ENCODE measurements at places on chromosomes 11 and 22. TPM values are rescaled to one million over a fixed set of nuclear protein-coding genes. Genes with fewer than 3 reads are reported as not detected.

The INS gene
- not detected for total RNA-seq

GRCh38 chr11:129242855-129243254 lies 50.7 kb upstream of the ARHGAP32 start:
- no peak for DNase-seq

The ART1 gene
- total RNA-seq: not detected

The TUB gene
- 0.11 TPM for total RNA-seq

GRCh38 chr22:25545672-25546071 lies 18.8 kb upstream of the GRK3 start:
- DNase-seq: no peak

GRCh38 chr11:57646799-57647303 lies 2.9 kb downstream of the YPEL4 start:
- no peak for DNase-seq

GRCh38 chr22:29798801-29799200 lies 31.6 kb downstream of the UQCR10 start:
- no peak for DNase-seq

GRCh38 chr22:36486619-36487384 lies 5.4 kb upstream of the TXN2 start:
- peak; percentile 43 for DNase-seq

GRCh38 chr11:9446230-9446629 lies 14.6 kb upstream of the ZNF143 start:
- DNase-seq: no peak

The FOLR1 gene
- not detected for total RNA-seq

GRCh38 chr11:60378354-60378753 lies at the start of gene MS4A7:
MS4A7 (plus strand) TSS chr11:60378532; CDS start chr11:60383142, 4,610 bp downstream.
- no peak for DNase-seq

The FAM76B gene
- total RNA-seq: 33.9 TPM

DNA sequence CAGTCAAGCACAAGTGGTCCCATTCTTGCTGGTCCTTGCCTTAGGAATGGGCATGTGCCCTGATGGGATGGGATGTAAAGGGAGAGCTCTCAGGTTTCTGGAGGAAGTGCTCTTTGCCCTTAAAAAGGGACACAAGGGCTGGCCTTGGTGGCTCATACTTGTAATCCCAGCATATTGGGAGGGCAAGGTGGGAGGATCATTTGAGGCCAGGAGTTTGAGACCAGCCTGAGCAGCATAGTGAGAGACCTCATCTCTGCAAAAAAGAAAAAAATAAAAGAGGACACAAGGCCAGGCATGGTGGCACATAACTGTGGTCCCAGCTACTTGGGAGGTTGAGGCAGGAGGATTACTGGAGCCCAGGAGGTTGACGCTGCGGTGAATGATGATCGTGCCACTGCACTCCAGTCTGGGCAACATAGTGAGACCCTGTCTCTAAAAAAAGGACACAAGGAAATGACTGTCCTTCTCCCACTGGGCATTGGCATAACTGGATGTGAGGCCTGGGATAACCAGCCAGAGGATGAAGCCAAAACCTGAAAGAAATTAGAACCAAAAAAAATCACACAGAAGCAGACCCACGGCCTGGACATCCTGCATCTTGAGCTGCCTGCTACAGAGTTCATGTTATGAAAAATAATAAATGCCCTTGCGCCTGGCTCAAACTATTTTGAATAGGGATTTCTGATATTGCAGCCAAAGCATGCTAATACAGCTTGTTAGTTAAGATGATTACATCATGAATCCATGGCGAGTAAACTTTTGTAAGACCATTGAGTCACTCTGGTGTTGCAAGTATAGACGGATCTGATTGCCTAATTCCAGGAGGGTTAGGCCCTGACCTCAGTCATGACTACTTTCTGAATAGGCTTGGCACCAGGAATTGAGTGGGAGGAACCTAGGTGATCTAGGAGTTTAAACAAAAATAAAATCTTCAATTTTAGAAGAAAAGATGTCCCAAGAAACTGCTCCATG lies 12.9 kb upstream of the CRKL start:
- no peak for DNase-seq

DNA sequence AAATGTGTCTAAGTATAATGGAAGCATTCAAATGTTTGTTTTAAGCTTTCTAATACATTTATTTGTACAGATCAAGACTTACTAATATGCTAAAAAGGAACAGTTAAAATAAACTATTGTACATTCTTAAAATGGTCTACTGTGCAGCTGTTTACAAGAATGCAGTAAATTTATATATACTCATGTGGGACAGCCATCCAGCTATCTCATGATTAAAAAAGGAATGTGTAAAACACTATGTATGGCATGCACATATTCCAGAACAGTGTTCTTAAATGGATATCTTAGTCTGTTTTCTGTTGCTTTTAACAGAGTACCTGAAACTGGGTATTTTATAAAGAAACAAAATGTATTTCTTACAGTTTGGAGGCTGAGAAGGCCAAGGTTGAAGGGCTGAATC lies 30.2 kb upstream of the CSTF3 start:
- no peak for DNase-seq

GRCh38 chr11:115144914-115145313 lies 359.3 kb downstream of the CADM1 start:
- no peak for DNase-seq

DNA sequence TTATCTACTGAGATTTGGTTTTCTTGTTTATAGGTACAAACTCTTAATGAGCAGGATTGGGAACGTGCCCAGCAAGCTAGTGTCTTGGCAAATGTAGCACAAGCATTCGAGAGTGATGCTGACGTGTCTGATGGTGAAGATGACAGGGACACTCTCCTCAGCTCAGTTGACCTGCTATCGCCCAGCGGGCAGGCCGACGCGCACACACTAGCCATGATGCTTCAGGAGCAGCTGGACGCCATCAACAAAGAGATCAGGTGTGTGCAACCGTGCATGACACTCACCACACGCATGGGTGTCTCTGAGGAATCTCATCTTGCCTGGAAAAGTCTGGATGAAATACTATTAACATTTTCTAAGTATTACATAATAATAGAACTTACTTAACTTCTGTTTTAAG lies 54.7 kb upstream of the CTTN start:
- no peak for DNase-seq

The OSM gene
- 18.9 TPM for total RNA-seq

The UQCC3 gene
- 7.5 TPM for total RNA-seq

GRCh38 chr11:46898396-46899095 lies 19.8 kb downstream of the LRP4 start:
- DNase-seq: no peak

- no peak for DNase-seq
Observed at GRCh38 chr11:126548581-126549550, 193.4 kb downstream of the ST3GAL4 start.

GRCh38 chr11:105491394-105491793 lies 118.5 kb upstream of the GRIA4 start:
- no peak for DNase-seq

DNA sequence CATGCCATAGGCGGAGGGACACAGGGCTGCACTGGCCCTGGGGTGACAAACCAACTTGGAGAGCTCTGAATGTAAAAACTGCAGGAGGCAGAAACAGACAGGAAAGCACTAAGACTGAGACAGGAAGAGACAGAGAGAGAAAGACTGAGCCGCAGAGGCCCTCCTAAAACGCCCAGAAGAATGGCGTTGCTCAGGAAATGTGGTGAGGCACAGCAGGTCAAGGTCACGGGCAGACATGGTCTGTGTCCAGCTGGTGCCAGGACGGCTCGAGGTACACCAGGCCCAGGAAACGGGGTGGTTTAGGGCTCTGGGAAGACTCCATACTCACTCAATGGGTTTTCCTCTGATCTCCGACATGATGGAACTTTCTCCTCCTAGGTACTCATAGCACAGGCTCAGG lies 29.1 kb downstream of the MAFF start:
- no peak for DNase-seq

GRCh38 chr11:58060939-58061672 lies 30.4 kb downstream of the OR6Q1 start:
- no peak for DNase-seq

- no peak for DNase-seq
Observed at GRCh38 chr11:134592391-134592990, 180.4 kb upstream of the B3GAT1 start.

DNA sequence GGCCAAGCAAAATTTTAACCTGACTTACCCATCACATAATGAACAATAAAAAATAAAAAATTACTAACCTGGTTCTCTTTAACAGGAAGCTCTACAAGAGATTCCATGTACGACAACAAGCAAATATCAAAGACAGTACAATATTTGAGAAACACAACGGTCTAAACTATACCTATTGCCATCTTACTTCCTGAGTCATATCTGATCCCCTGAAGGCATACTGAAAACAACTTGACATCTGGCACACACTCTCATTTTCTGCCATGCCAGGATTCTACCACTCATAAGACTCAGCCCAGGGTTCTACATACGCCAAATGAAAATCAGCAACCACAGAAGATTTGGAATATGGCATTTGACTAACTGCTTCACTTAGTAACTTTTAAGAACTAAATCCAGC lies 13.8 kb downstream of the DENND5A start:
- DNase-seq: no peak

DNA sequence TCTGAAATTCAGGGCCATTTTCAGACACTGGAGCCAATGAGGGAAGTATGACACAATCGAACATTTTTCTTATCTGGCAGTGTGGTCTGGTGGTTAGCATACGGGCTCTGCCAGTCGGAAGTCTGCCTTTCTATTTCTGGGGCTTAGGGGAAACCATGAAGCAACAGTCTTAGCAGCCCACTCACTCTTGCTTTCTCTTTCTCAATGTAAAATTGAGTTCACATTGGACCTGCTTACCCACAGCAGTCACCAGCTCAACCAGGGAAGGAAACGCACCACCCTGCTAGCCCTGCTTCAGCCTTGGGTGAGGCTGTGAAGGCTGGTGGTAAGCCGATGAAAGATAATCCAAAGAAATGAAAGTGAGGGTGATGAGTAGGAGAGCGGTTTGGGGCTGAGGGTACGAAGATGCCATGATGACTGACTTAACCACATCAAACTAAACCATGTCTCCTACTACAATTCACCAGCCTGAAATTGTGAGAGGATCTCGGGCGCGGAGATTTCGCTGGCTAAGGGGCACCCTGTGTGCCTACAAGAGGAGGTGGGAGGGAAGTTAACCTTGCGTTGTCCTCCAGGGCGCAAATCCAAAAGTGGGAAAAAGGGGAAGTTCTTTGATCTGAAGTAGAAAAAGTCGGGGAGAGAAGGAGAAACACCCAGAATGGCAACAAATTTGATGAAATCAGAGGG lies 2.0 kb upstream of the LMO2 start:
- DNase-seq: peak; percentile 19

The OR51B5 gene
- total RNA-seq: not detected

GRCh38 chr22:42275970-42276369 lies 5.5 kb upstream of the TCF20 start:
- no peak for DNase-seq

The PRR5L gene
- total RNA-seq: 28.4 TPM

The HEPACAM gene
- not detected for total RNA-seq

GRCh38 chr11:125470355-125470754 lies 25.7 kb downstream of the FEZ1 start:
- DNase-seq: no peak

The RAG1 gene
- total RNA-seq: 0.27 TPM

DNA sequence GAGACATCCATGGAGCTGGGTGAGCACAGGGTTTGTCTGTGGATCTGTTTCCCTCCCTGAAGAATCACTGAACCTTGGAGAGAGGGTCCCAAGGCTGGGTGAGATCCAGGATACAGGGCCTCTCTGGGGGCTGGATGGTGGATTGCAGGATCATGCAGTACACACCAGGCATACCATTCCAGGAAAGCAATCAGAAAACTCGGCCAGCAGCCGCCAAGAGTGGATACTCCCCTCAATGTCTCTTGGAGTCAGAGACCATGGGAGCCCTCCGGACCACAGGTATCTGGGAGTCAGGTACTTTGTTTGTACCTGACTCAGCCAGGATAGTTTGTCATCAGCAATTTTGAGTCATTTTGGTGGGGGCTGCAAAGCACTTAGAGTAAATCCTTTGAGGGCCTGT lies 14.6 kb upstream of the SYT13 start:
- no peak for DNase-seq

DNA sequence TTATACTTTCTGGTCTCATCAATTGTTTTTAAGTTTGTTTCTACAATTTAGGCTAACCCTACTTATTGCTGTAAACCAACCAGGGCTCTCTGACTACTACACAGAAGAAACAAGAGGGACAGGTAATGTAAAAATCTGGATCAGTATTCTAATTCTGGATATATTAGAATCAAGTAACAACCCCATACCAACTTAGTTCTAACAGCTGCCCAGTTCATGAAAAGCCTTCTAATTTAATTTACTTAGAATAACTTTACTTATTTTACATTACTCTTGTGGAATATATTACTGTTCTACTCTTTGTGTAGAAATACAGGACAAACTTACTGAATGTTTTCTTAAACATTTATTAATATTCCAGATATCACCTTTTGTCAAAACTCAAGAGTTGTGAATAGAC lies 45.5 kb upstream of the DBX1 start:
- no peak for DNase-seq

The OR52W1 gene
- total RNA-seq: not detected
